ENCODE measurements at places on chromosomes 4 and X.

DNA sequence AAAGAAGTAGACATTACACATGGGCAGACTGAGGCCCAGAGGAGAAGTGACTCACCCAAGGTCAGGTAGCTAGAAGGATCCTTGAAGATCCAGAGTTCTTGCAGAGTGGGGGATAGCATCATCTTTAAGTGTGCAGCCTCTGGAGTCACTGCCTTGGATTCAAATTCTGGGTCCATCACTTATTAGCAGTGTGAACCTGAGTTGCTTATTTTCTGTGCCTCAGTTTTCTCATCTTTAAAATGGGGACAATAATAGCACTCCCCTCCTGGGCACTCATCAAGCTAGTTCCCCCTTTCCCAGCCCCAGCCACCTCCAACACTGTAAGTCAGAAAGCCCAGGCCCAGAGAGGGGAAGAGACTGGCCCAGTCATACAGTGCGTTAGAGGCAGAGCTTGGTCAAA, 141.8 kb upstream of the PJA1 start:
- no peak for DNase-seq

DNA sequence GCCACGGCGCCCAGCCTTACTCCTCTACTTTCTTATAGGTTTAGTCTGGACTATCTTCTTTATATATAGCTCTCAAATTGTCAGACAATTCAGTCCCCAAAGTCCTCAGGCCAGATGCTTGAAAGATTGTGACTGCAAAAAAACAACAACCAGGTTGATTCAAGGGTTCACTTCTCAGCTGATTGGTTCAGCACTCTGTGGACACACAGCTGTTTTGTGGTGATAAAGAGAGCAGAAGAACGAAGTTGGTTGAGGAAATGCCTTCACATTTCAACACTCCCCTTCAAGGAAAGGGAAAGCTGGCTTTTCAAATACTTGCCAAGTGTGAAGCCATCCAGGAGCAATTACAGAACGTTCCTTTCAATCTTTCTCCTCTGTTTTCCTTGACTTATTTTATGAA, 166.8 kb downstream of the SHROOM3 start:
- no peak for DNase-seq

DNA sequence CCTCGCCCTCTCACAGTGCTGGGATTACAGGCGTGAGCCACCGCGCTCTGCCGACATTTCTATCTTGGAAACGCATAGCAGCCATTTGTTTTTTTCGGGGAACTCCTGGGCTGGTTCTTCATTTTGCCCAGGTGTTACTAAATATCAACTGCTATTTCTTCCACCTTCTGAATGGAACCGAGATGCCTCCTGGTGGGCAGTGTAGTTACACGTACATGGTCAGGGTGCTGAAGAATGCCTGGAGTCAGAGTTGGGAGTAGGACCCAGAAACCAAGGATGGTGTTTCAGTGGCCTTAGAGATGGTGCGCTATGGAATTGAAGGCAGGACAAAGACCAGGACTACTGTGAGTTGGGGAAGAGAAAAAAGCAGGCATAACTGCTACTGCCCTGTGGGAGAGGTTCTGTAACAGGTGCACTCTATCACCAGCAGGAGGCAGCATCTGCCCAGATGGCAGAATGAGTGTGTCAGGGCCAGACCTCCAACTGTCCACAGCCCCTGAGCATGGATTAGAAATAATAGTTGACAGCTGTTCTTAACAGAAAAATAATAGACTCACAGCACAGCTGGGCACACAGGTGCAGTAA, 81.7 kb downstream of the ZC4H2 start:
- peak; percentile 53 for DNase-seq

- no peak for DNase-seq
Measured at GRCh38 chr4:3871181-3871852, 105.1 kb downstream of the ADRA2C start.

GRCh38 chrX:120625371-120625770, 4.5 kb downstream of the C1GALT1C1 start:
- no peak for DNase-seq

DNA sequence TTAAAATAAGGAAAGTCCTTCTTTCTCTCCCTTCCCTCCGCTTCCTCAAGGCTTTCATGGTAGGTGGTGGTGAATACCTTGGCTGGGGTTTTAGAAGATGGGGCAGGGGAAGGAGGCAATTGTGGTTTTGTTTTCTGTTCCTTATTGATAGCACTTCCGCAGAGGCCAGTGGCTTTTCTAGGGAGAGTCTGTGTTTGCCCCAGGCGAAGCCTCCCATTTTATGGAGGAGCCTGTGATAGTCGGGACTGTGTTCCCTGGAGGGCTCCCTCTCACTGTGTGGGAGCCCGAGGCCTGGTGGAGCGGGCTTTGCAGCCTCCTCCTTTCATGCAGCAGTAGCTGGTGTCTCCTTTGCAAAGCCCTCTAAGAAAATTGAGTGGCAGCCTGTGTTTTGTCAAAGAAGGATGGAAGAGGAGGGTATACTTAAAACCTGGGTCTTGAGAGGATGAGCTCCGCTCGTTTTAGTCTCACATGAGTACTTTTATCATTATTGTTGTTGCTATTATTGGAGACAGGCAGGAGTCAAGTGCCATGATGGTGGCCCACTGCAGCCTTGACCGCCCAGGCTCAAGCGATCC, 29.8 kb upstream of the STOX2 start:
- DNase-seq = no peak

GRCh38 chr4:129218360-129218759, 122.4 kb downstream of the C4orf33 start:
- DNase-seq = no peak

- no peak for DNase-seq
Measured at GRCh38 chrX:106730401-106730800, 3.9 kb downstream of the RNF128 start.

DNA sequence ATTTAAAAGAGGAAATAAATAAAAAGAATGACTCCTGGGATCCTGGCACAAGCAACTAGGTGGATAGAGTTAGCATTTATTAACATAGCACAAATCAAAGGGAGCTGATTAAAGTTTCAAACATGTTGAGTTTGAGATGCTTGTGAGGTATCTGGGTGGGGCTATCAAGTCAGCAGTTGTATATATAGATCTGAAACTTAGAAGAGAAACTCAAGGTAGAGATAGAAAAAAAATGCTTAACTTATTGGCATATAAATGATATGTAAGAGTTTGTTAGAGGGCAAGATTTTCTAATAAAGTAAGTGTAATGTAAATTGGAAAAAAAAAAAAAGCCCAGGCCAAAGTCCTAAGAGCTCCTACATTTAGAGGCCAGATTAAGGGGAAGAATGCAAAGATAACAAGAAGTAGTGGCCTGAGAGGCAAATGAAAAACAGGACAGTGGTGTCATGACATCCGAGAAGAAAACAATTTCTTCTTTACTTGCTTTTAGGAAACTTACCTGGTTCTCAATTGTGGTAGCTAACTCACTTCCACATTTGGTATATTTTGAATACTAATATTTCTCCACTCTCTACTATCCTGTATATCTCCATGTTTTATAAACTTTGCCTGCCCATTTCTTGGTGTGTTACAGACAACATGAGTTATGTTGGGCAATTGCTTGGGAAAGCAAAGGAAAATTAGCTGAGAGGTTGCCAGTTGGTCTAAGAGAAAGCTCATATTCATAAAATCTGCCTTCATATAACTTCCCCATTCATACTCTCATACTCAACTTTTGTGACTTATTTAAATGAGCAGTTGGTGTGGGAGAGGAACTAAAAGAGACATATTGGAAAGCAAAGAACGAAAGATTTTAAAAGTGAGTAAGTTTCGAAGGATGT, 169.2 kb downstream of the PARM1 start:
- DNase-seq = no peak

DNA sequence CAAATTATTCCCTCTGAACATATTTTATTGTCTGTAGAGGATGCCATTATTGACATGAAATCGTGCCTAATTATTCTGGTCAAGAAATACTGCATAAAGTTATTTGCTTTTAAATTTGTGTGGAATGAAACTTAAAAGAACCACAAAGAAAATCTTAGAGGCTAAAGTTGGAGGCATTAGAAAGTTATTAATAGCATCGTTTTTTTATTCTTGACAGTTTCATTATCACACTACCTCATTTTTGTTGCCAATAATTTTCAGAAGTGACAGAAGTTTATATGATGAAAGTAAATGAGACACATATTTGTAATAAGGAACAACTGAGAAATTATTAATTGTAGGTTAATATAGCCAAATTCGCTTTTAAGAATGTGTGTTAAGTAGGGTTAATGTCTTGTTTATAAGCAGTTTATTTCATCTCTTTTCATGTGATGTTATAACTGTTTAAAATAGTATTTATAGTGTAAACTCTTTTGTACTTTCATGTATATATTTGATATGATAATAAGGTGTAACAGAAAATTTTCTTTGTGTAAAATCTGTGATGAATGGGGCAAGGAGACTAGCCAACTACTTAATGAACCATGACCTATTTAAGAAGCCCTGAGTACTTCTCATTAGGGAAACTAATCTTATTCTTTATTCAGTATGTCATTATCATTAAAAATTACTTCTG, 54.5 kb upstream of the GRIA2 start:
- DNase-seq = no peak

DNA sequence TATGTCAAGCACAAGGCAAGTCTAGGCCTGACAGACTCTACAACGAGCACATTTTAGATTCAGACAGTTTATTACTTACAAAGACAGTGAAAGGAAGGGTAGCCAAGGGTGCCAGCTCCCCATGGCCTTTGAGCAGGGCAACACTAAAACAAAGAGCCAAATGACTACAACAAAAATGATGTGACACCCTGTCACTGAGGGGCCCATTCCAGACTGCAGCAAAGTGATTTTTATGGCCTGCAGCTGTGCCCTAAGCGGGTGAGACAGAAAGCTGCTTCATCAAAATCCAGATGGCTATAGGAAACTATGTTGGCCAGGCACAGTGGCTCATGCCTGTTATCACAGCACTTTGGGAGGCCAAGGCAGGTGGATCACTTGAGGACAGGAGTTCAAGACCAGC, 13.4 kb upstream of the RP2 start:
- DNase-seq = no peak

- no peak for DNase-seq
Measured at GRCh38 chr4:3410401-3411135, 31.2 kb upstream of the HGFAC start.

- peak; percentile 60 for DNase-seq
Measured at GRCh38 chr4:108512615-108513505, 107.5 kb upstream of the RPL34 start.

DNA sequence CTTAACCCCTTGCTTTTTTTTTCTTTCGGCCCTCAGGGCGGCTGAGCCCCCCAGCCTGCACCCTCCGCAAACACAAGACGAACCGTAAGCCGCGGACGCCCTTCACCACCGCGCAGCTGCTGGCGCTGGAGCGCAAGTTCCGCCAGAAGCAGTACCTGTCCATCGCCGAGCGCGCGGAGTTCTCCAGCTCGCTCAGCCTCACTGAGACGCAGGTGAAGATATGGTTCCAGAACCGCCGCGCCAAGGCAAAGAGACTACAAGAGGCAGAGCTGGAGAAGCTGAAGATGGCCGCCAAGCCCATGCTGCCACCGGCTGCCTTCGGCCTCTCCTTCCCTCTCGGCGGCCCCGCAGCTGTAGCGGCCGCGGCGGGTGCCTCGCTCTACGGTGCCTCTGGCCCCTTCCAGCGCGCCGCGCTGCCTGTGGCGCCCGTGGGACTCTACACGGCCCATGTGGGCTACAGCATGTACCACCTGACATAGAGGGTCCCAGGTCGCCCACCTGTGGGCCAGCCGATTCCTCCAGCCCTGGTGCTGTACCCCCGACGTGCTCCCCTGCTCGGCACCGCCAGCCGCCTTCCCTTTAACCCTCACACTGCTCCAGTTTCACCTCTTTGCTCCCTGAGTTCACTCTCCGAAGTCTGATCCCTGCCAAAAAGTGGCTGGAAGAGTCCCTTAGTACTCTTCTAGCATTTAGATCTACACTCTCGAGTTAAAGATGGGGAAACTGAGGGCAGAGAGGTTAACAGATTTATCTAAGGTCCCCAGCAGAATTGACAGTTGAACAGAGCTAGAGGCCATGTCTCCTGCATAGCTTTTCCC, 3.4 kb downstream of the MSX1 start:
- no peak for DNase-seq

DNA sequence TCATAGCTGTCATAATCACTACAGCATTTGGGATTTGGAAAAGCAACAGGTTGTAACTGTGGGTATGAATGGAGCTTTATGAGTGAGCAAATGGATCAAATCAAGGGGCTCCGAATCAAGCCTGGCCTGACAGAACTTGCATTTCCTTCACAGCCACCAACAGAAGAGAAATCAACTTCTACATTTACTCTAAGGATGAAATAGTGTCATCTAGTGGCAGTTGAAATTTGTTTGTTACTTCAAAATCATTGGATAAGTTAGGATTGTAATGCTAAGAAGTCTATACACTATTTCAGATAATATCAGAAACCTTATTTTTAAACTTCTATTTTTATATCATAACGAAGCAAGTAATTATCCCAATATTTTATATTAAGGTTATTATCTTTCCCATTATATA, 10.7 kb upstream of the WDR17 start:
- DNase-seq = no peak

DNA sequence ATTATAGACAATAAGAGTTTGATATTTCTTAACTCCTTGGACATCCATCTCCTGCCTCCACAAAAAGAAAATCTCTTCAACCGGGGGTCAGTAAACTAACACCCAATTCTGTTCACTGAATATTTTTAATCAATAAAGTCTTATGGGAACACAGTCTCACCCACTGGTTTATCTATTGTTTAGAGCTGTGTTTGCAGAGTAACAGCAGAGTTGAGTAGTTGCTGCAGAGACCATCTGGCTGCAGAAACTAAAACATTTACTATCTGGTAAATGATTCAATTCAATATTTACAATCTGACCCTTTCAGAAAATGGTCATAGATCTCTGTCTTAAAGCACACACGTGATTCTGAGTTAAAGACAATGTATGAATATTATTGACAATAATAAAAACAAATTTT, 94.0 kb downstream of the TMA16 start:
- no peak for DNase-seq

- DNase-seq = no peak
Measured at GRCh38 chr4:140612357-140612756, 43.6 kb upstream of the UCP1 start.

DNA sequence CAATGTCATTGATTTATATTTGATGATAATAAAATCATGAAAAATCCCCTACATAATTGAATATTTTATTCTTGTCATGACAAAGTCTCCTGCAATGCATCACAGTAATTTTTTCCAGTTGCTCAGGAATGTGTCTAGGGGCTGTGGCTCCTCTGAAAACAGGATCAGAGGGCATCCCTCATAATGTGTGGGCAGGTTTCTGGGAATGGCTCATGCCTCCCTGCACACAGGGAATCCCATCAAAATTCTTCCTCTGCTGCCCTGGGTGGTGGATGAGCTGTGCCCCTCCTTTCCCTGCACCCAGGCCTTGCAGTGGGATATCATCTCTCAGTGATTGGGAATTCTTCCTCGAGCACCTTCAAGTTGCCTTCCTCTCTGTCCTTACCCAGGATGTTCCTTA, 20.4 kb upstream of the PUDP start:
- DNase-seq = no peak
